ENCODE measurements at places on chromosomes 7 and 10. TPM values are rescaled to one million over a fixed set of nuclear protein-coding genes. Genes with fewer than 3 reads are reported as not detected.

MICALL2 gene
- 8.1 TPM for total RNA-seq

PNLIP gene
- total RNA-seq, result not detected

LRIT2 gene
- not detected for total RNA-seq

PPP1R3C gene
- total RNA-seq, result 2.1 TPM

CHAT gene
- not detected for total RNA-seq

UTF1 gene
- not detected for total RNA-seq

ANKRD1 gene
- 127 TPM for total RNA-seq

AGBL3 gene
- total RNA-seq, result 1.7 TPM

VGF gene
- total RNA-seq, result 20.9 TPM

FRAT1 gene
- total RNA-seq, result 1.1 TPM

INA gene
- total RNA-seq, result 18.4 TPM

PTPN20 gene
- 1.0 TPM for total RNA-seq

ATG9B gene
- total RNA-seq, result 0.07 TPM

FAS gene
- 52.5 TPM for total RNA-seq

PRSS2 gene
- total RNA-seq, result not detected

NFKB2 gene
- total RNA-seq, result 84.9 TPM

MET gene
- 155 TPM for total RNA-seq

NAT16 gene
- total RNA-seq, result 0.12 TPM

NANOS1 gene
- total RNA-seq, result 3.9 TPM

ZNF488 gene
- 2.1 TPM for total RNA-seq

SHTN1 gene
- total RNA-seq, result 15.9 TPM

CALCR gene
- not detected for total RNA-seq

GDF10 gene
- total RNA-seq, result not detected

COL13A1 gene
- 6.0 TPM for total RNA-seq

YKT6 gene
- 79.3 TPM for total RNA-seq

CPA4 gene
- total RNA-seq, result 19.6 TPM
